ENCODE measurements at places on chromosomes 6 and 20.

- H3K4me3 ChIP-seq, result no peak overlapping the region
- DNase-seq, result no peak
- H3K4me1 ChIP-seq, result no peaks in the 10 kb centered on the region
- no peak overlapping the region for H3K27ac ChIP-seq
Measured at GRCh38 chr6:47061309-47062300, 19.5 kb upstream of the ADGRF1 start.

DNA sequence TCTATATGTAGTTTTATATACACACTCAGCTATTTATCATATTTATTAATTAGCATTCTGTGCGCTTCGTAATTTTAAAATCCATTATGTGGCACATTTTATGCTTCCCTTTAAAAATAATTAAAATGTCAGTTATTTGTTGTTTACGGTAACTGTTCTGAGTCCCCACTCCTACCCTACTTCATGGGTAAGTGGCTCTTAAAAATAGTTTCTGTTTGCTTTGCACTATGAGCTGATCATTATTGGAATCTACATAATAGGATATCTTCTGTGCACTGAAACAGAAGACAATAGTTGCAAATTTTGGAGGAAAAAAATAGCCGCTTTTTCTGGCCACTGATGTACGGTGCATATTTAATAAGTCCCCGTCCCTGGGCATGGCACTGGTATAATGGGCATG is 25.2 kb downstream of the LCA5 start:
- DNase-seq, result no peak
- no peaks in the 10 kb centered on the region for H3K36me3 ChIP-seq
- no peaks in the 10 kb centered on the region for H3K27me3 ChIP-seq
- H3K4me1 ChIP-seq, result no peaks in the 10 kb centered on the region
- no peak overlapping the region for H3K27ac ChIP-seq

- no peak for DNase-seq
- H3K27me3 ChIP-seq, result no peaks in the 10 kb centered on the region
- H3K36me3 ChIP-seq, result no peaks in the 10 kb centered on the region
- H3K27ac ChIP-seq, result no peak overlapping the region
Measured at GRCh38 chr6:24052590-24052961, 73.4 kb upstream of the NRSN1 start.

DNA sequence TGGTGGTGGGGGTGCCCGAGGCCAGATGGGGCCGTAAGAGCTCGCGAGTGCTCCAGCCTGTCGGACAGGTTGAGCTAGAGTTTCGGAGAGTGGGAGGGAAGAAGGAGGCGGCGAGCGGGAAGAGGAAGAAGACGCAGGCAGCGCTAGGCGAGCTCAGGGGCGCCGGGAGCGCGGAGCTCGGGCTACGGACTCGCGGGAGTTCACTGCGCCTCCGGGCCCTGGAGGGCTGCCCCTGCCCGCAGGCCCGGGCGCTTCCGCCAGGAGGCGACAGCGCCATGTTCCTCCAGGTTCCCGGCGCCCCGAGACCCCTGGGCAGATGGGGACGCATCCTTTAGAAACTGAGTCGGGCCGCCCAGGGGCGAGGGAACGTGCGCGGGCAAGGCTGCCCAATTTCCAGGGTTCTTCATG is 984 bp downstream of the TFAP2C start:
- DNase-seq, result no peak
- no peak overlapping the region for H3K27ac ChIP-seq
- peaks cover 76% of the 10 kb centered on the region for H3K27me3 ChIP-seq
- H3K4me1 ChIP-seq, result no peaks in the 10 kb centered on the region
- no peaks in the 10 kb centered on the region for H3K36me3 ChIP-seq
- H3K4me3 ChIP-seq, result no peak overlapping the region

- no peaks in the 10 kb centered on the region for H3K36me3 ChIP-seq
- H3K27ac ChIP-seq, result no peak overlapping the region
Measured at GRCh38 chr6:40887792-40888340, 151.2 kb downstream of the UNC5CL start.

DNA sequence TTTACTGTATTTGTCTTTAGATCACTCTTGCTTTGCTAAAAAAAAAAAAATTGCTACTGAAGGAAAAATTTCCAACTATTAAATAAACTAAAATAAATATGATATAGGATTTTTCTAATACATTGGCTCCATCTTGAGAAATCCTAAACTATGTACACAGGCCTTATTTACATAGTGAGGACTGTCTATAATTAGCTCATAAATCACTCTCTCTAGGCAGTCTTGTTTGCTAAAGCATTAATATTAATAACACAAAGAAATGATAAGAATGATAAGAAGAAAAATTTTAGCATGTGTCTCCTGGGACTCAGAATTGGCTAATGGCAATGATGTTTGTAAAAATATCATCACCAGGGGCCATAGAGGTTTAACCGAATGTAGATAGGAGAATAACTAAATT is 13.3 kb upstream of the CRYBG1 start:
- H3K27me3 ChIP-seq, result peaks cover 15% of the 10 kb centered on the region
- no peaks in the 10 kb centered on the region for H3K36me3 ChIP-seq
- no peak overlapping the region for H3K27ac ChIP-seq

DNA sequence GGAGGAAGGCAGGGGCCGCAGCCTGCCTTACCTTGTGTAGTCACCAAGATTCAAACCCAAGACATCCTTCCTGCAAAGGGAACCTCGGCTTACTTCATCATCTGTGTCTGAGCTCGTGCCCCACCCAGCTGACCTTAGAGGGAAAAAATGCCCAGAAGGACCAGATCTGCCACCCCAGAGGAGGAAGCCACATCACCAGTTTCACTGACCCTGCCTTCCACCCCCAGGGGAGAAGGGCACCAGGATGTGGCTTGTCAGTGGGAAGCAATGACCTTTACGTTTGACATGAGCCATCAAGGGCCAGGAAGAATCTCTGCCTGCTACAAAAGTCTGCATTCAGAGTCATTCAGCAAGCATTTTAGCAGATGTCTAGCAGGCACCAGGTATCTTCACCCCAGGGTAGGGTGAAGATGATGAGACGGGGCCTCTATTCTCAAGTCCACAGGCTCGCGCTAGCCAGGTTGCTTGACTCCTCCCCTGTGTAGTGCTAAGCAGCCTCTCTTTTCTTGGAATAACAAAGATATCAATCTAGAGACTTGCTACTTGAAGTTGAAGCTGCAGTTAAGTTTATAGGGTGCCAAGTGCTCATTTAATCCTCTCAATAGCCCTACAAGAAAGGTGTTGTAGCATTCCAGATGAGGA is 28.1 kb downstream of the HM13 start:
- peak overlapping the region; percentile 29 for H3K27ac ChIP-seq
- H3K4me1 ChIP-seq, result peaks cover 20% of the 10 kb centered on the region
- H3K4me3 ChIP-seq, result no peak overlapping the region

DNA sequence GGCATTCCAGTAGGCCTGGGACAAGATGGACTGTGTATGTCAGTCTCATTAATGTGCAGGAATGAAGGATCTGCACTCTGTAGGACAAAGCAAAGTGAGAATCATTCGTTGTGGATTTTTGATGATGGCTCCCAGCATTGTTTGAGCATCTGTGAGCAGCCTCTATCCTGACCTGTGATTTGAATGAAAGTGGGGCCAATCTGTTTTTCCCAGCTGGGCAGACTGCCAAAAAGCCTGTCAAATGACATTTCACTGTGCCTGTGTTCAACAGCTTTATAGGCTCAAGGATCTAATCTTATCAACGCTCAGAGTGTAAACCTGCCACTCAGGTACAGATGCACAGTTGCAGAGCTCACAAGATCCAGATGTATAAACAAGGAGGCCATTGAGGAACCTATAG is 86.7 kb upstream of the SYNDIG1 start:
- peaks cover 23% of the 10 kb centered on the region for H3K27me3 ChIP-seq
- H3K4me3 ChIP-seq, result no peak overlapping the region
- no peak overlapping the region for H3K27ac ChIP-seq
- H3K4me1 ChIP-seq, result no peaks in the 10 kb centered on the region

- peaks cover 39% of the 10 kb centered on the region for H3K27me3 ChIP-seq
- H3K36me3 ChIP-seq, result no peaks in the 10 kb centered on the region
- no peak for DNase-seq
- H3K27ac ChIP-seq, result peak overlapping the region; percentile 7
Measured at GRCh38 chr6:44493593-44493992, 106.1 kb downstream of the CDC5L start.

DNA sequence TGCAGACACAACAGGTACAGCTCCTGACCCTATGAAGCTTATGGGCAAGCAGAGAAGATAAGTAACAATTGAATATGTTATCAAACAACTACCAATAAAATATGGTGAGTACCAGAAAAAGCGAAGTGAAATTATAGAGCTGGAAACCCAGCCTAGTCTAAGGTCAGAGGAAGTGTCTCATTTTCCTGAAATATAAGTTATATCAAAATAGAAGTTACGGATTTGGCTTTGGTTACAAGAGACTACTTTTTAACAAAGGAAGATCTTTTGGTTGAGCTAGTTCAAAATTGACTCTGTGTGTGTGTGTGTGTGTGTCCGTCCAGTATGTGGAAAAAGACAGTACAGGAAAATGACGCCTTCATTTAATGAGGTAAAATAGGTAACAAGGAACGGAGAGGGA is 8.9 kb downstream of the STX11 start:
- no peak for DNase-seq
- H3K36me3 ChIP-seq, result peaks cover 9% of the 10 kb centered on the region
- peaks cover 52% of the 10 kb centered on the region for H3K4me1 ChIP-seq
- H3K27me3 ChIP-seq, result no peaks in the 10 kb centered on the region

DNA sequence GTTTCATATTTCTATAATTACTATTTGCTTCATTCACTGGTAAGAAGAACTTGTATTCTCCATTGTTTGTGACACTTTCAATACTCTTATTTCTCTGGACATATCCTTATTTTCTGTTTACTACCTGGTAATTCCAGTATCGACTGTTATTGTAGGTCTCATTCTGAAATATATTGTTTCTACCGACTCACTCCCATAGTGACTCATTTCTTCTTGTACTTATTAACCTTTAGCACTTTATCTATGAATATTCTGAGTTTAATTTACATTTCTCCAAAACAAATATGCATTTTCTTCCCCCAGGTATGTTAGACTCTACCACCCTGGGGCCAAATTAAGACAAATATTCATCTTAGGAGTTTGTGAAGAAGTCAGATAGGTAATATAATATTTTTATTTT is 164.5 kb upstream of the BTBD3 start:
- no peaks in the 10 kb centered on the region for H3K4me1 ChIP-seq
- no peak overlapping the region for H3K27ac ChIP-seq
- H3K36me3 ChIP-seq, result no peaks in the 10 kb centered on the region
- H3K4me3 ChIP-seq, result no peak overlapping the region

GRCh38 chr6:79702691-79703090 is 71.6 kb downstream of the SH3BGRL2 start:
- H3K27me3 ChIP-seq, result no peaks in the 10 kb centered on the region
- peak overlapping the region; percentile 48 for H3K4me3 ChIP-seq
- DNase-seq, result no peak
- H3K4me1 ChIP-seq, result peaks cover 15% of the 10 kb centered on the region
- peaks cover 1% of the 10 kb centered on the region for H3K36me3 ChIP-seq

DNA sequence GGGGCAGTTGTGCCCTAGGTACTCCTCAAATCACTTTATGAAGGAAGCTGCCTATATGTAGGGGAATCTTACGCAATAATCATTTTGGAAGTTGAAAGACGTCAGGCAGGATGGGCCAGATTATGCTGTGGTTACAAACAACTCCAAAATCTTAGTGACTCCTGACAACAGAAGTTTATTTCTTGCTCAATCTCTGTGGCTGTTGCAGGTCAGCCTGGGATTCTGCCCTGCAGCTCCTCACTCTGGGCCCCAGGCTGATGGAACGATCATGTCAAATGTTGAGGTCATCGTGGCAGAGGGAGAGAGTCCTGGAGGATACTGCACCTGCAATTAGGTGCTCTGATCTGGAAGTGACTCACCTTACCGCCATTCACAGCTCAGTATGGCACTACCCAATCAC is 88.4 kb downstream of the ZDHHC14 start:
- DNase-seq, result no peak
- no peaks in the 10 kb centered on the region for H3K36me3 ChIP-seq
- H3K27me3 ChIP-seq, result no peaks in the 10 kb centered on the region
- no peak overlapping the region for H3K27ac ChIP-seq
- peaks cover 3% of the 10 kb centered on the region for H3K4me1 ChIP-seq

- no peak for DNase-seq
- H3K27me3 ChIP-seq, result no peaks in the 10 kb centered on the region
- H3K4me3 ChIP-seq, result no peak overlapping the region
- H3K36me3 ChIP-seq, result peaks cover 1% of the 10 kb centered on the region
- no peaks in the 10 kb centered on the region for H3K4me1 ChIP-seq
Measured at GRCh38 chr6:158488065-158488464, 71.8 kb upstream of the TMEM181 start.

DNA sequence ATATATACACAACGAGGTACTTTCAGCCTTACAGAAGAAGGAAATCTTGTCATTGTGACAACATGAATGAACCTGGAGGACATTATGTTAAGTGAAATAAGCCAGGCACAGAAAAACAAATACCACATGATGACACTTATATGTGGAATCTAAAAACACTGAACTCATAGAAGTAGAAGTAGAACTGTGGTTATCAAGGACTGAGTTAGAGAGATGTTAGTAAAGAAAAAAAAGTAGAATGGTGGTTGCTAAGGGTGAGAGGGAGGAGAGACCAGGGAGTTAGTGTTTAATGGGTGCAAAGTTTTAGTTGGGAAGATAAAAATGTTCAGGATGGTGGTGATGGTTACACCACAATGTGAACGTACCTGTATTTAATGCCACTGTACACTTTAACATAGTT is 4.8 kb upstream of the STX11 start:
- H3K36me3 ChIP-seq, result peaks cover 1% of the 10 kb centered on the region
- H3K4me3 ChIP-seq, result no peak overlapping the region
- H3K27ac ChIP-seq, result no peak overlapping the region
- H3K27me3 ChIP-seq, result no peaks in the 10 kb centered on the region
- DNase-seq, result no peak

DNA sequence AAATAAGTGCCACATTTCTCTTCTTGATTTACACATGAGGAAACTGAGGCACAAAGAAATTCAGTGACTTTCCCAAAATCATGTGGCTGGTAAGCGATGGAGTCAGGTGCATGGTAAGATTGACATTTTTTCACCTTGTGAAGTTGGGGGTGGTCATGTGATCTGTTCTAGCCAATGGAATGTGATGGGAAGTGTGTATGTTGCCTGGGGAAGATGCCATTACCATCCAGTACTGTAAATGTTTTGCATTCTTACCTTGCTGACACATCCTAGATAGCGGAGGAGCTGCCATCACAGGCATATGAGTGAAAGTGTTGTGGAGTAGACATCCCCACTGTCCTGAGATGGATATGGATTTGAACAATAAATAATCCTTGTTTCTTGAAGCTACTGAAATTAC is 499.6 kb upstream of the SULF2 start:
- no peak overlapping the region for H3K4me3 ChIP-seq
- no peaks in the 10 kb centered on the region for H3K36me3 ChIP-seq
- H3K4me1 ChIP-seq, result no peaks in the 10 kb centered on the region
- DNase-seq, result no peak

DNA sequence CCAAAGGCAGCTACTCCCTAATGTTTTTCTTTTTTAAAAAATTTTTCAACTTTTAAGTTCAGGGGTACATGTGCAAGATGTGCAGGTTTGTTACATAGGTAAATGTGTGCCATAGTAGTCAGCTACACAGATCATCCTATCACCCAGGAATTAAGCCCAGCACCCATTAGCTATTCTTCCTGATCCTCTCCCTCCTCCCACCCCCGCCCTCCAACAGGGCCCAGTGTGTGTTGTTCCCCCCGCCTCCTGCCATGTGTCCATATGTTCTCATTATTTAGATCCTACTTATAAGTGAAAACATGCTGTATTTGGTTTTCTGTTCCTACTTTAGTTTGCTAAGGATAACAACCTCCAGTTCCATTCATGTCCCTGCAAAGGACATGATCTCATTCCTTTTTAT is 12.4 kb downstream of the TRIM15 start:
- no peak overlapping the region for H3K27ac ChIP-seq
- no peaks in the 10 kb centered on the region for H3K36me3 ChIP-seq
- H3K4me1 ChIP-seq, result no peaks in the 10 kb centered on the region

Measured in central memory CD8-positive, alpha-beta T cell (primary cell).